ENCODE measurements at places on chromosomes 3 and 15.

GRCh38 chr15:26572602-26573350, 200.1 kb downstream of the GABRB3 start:
- no peak for DNase-seq

DNA sequence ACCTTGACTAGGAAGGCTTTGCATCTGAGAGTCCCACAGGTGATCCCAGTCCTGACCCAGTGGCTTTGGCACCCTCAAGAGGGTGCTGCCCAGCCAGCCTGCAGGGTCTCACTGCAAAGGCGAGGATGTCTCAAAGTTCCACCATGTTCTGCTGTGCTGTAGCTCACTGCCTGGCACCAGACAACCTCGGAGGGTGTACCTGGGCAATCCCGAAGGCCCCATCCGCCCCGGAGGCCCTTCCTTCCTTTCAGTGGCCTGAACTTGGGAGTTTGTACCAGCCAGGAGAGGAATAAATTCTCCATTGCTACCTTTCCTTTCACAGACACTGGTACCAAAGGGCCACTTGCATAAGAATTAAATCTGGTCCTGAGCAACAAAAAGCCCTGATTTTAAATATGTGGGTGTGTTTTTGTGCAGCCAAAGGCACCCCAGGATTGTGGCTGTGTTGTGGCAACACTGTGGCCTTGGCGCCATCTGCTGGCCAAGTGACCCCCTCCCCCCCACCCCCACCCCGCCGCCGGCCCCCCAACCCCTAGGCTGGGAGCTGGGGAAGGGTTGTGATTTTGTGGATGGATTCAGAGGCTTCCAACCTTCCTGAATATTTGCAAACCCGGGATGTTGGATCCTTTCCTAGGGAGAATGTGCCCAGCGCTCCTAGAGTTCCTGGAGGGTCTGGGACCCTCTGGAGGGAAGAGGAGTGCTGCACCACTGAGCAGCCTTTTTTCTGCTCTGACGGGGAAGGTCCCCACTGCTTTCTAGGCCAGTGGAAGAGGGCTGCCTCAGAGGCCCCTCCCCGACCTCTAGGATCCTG, 9.7 kb upstream of the PTPN23 start:
- DNase-seq, result peak; percentile 46

DNA sequence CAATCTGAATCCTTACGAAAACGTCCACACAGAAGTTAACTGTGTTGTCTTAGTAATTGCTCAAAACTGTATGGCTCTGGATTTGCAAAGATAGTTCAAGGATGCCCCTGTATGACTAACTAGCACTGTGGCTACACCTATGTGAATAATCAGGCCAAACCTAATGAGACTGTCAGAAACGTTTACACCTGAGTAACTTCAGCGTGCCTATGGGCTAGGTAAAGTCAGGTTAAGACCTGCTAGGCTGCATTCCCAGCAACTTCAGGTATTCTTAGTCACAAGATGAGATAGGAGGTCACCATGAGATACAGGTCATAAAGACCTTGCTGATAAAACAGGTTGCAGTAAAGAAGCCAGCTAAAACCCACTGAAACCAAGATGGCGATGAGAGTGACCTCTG, 87.8 kb upstream of the PLXND1 start:
- DNase-seq, result no peak

- peak; percentile 58 for DNase-seq
Observed at GRCh38 chr3:154095832-154096421, 25.3 kb upstream of the ARHGEF26 start.

DNA sequence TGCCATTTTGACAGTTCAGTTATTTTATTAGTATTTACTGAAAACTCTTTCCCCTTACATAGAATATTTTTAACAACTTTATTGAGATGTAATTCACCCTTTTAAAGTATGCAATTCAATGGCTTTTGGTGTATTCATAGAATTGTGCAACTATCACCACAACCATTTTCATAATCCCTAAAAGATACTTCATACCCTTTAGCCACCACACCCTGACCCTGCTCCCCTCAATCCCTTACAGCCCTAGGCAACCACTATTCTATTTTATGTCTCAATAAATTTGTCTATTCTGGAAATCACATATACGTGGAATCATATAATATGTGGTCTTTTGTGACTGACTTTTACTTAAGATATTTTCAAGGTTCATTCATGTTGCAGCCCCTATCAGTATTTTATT, 29.7 kb downstream of the TEX9 start:
- no peak for DNase-seq

- DNase-seq, result no peak
Observed at GRCh38 chr3:135917076-135917475, 48.5 kb upstream of the PPP2R3A start.
